Activated naive CD4-positive, alpha-beta T cell treated with anti-CD3 and anti-CD28 coated beads for 36 hours (primary cell): ENCODE measurements at places on chromosomes 2 and 18.

DNA sequence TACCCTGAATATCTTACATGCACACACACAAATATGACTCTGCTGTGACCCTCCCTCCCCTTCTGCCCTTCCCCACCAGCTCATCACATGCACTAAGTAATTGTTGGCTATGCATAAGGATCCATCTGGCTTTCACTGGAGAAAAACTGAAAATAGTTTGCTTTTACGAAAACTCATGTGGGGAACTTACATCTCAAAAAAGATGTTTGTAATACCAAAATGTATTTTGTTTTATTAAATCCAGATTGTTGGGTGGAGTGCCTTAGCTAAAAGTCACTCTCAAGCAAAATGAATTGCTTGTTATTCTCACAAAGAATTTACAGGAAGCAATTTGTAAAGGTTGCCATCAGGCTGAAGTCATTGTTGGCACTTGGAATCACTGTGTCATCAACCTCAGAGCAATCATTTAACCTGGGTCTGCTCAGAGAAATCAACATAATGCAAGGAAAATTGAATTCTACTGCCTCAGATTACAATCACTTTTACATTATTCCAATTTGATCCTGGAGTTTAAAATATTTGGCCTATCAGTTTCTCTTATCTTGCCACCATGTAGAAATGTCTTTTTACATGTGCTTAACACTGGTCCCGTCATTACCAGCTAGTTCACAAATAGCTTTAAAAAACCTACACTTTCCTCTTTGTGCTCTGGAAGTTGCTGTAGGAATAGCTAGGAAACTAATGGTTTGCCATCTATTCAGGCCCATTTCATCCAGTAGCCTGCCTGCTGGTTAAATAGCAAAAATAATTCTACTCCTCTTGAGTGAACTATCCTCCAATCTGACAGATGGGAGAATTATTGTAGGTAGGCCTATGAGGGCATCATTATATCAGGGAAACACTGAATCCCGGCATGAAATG is 90.3 kb upstream of the TMEM17 start:
- no peak for DNase-seq

GRCh38 chr2:200502196-200502595 is 7.7 kb downstream of the KCTD18 start:
- DNase-seq: no peak

DNA sequence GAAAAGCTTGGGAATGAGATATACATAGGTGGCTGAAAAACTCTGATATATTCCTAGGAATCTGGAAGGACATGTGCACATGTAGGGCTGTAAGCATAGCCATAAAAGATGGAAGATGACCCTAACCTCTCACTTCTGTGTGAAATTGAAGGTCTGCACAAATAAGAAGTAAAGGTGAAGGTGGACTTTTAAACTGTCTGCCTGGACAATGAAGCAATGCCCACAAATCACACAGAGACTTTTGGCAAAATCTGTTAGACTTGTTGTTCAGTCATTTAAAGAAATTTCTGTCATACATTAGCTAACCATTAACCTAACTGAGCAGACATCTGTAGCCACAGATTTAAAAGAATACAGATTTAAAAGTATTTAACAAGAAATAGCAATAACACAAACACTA is 65.3 kb upstream of the CCDC178 start:
- no peak for DNase-seq

GRCh38 chr18:11909591-11910026 is 1.5 kb upstream of the MPPE1 start:
- DNase-seq: peak; percentile 17

DNA sequence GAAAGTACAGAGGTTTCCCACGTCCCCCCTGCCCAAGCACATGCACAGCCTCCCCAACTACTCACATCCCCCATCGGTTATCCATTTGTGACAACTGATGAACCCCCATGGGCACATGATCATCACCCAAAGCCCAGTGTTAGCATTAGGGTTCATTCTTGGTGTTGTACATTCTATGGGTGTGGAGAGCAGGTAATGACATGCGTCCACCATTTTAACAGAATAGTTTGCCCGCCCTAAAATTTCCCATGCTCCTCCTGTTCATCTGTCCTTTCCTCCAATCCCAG is 74.3 kb downstream of the LONRF2 start:
- DNase-seq: no peak

GRCh38 chr2:100814453-100814852 is 5.5 kb upstream of the NPAS2 start:
- no peak for DNase-seq

DNA sequence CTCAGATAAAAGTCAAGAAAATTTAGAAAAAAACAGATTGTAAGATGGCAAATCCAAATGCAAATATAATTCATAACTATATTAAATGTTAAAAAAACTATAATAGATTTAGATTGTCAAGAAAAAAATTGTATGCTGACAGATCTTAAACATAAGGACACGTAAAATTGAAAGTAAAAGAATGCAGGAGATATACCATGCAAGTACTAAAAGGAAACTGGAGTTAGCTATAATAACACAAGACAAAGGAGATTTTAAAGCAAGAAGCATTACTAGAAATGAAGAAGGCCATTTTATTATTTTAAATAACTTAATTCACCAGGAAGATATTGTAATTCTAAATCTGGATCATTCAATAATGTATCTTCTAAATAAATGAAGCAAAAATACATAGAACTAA is 48.3 kb downstream of the TTC21B start:
- no peak for DNase-seq

GRCh38 chr2:119901013-119901412 is 111.9 kb upstream of the EPB41L5 start:
- no peak for DNase-seq

DNA sequence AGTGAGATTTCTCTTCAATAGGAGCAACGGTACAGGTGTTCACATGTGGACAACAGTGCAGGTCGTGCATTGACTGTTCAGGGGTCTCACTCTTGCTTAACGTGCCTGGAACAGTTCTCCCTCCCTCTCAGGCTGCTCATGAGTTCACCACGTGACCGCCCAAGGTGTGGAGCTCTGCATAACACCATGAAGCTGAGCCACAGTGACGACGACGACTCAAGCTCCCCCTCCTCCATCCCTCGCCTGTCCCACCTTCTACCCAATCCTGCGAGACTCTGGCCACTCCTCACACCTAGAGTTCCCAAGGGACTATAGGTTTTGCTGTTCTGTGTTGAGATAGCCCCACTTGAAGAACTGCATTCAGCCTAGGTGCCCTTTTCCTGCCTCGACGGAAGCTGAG is 42.8 kb downstream of the STK25 start:
- no peak for DNase-seq

DNA sequence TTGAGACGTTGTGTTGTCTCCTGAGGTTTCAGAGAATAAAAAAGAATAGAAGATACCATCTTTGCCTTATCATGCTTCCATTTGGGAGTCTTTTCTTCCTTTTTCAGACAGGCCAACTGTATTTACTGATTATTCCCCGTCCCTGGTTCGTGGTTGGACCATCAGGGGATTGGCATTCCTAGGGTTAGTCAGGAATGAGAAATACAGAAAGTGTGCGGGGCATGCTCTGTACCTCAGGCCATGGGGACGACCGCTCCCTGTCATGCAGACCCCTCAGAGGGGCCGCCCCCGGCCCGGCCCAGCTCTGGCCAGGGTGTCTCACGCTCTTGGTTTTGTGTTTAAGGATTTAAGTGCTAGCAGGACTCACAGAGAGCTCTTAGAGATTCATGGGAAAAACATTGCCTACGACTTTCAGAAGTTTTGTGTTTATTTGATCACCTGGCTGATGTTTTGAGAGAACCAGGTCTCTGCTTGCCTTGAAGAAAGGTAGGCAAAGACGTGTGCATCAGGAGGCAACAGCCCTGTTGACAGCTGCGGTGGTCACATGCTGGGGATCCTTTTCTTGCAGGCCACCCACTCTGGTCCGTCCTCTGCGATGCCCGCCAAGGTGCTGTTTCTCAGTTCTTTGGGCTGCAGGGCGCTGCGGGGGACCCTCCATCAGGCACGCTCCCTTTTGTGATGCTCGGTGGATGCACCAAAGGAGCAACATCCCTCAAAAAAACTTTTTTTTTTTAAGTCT is 317.8 kb downstream of the AGAP1 start:
- no peak for DNase-seq
